ENCODE measurements at places on chromosomes 5 and 9.

- DNase-seq, result peak; percentile 59
Observed at GRCh38 chr5:14351086-14351661, 208.0 kb downstream of the TRIO start.

GRCh38 chr5:73655521-73656160 is 29.6 kb downstream of the ARHGEF28 start:
- DNase-seq, result no peak

GRCh38 chr5:177325868-177326381 is 14.2 kb upstream of the MXD3 start:
- no peak for DNase-seq

DNA sequence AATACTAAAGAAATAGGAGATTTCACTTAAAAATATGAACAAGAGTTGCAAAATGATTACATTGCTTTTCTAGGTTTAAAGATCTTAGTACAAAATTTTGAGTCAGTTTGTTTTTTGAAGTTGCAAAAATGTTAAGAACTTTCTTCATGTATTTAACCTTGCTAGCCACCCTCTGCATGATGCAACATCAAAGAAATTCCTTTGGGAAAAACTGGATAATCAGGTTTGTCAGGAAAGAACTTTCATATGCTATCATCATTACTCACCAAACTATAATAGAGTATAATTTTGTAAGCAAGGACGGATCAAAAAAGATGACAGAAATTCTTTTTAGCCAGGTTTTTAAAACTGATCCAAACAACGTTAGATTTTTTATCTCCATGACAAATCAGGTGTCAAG is 116.9 kb upstream of the MRPS30 start:
- DNase-seq, result no peak

DNA sequence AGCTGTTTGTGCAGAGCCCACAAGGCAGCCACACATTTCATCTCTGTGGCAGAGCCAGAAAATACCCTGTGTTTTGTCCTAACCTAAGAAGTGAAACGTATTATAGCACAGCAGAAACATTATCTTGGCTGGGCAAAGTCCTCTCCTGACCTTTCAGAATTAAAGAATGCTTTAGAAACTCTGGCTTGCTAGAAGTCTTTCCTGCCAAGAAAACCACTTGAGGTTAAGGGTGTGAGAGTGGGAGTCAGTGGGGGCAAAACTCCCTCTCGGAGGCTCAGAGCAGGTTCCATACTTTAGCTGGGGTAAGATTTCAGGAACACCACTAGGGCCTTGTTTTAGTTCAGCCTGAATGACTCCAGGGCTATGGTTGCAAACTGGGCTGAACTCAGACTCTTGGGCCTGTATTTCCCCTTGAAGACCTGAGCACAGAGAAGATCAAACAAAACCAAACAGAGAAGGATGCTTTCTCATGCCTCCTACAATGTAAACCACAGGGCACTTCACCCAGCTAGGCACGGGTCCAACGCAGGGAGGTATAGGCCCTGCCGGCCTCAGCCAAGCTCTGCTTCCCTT is 48.0 kb downstream of the ZNF366 start:
- no peak for DNase-seq

DNA sequence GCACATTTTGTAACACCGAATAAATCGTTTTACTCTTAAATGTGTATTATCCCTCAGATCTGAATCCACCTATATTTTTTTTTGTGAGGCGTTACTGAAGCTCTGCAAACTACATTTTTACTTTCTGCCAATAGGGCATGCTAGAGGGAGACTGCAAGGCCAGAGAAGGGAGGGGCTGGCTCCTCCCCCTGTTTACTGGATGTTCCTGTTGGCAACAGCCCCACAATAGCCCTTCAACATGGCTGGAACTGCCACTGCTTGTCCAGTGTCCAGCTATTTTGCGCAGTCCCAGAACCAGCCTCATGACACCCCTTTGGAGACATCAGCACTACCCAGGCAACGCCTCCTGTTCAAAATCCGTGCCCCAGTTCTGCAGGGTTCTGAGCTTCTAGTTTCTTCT is 85.4 kb upstream of the MIER3 start:
- DNase-seq, result no peak

GRCh38 chr5:139418793-139419192 is 14.9 kb upstream of the SPATA24 start:
- DNase-seq, result no peak

DNA sequence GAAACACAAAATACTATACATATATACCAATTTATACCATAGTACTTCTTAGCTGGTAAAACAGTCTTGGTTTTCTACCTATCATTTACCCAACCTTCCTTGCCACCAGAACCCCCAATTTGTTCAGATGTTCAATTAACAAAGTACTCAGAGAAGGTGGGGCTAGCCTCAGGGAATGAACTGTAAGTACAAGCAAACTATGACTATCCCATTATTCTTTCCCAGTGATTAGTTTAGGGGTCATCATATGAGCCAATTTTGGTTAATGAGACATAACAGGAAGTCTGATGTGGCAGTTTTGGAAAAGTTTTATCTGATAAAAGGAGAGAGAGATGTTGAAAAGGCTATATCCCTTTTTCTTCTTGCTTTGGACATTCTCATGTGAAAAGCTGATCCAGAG is 125.8 kb downstream of the DTWD2 start:
- DNase-seq, result no peak

DNA sequence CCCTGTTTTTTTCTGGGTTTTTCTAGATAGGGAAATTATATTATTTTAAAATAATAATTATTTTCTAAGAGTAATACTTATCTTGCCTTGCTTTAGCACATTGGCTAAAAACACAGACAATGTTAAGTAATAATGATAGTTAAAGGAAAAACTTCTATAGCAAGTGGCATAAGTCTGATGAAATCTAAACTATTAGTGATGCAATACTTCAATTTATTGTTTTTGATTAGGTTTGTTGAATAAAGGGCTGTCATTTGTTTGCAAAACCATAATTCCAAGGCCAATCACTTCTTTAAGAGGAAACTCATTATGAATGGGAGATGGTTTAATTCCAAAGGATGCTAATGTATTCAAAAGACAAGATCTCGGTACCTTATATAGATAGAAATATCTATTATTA is 293.8 kb upstream of the FBXL7 start:
- no peak for DNase-seq

- no peak for DNase-seq
Observed at GRCh38 chr5:119400245-119400644, 44.4 kb downstream of the TNFAIP8 start.

DNA sequence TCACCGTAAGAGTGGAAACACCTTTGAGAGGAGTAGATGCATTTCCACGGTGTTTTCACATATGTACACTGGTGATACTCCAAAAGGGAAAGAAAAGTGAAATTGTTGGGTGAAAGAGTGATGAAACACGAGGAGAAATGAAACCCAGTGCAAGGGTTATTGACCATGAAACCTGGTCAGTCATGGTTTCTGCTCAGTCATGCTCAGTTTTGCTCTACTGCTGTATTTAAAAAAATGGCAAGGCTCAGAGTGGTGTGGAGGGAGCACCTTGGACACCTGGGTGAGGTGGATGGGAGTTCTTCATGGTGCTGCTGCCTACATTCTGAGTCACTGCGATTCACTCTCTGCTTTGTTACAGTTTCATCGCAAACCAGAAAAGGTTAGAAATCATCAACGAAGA is 32.3 kb downstream of the NTRK2 start:
- no peak for DNase-seq

DNA sequence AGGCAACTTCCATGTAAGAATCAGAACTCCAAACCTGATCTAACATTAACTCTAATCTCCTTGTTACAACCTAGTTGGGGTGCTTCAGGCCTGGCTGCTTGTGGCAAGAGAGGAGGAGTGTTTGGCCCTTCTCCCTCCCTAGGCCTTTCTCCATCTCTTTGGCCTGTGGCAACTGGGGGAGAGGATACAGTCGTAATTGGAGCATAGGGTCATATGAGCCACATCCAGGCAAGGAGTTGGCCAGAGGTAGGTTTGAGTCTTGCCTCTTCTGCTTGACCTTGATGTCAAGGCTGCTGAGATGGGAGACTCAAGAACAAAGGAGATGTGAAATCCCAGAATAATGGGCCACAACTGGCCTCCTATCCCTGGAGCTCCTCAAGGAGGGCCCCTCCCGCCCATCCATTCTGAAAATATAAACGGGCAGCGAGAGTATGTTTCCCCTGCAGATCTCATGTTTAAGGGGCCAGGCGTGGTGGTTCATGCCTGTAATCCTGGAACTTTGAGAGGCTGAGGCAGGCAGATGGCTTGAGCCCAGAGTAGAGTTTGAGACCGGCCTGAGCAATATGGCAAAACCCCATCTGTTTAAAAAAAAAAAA is 59.3 kb upstream of the ANGPTL2 start:
- DNase-seq, result no peak

GRCh38 chr9:37449862-37450632 is 15.2 kb downstream of the ZBTB5 start:
- no peak for DNase-seq

GRCh38 chr5:132226516-132227234 is 978 bp downstream of the P4HA2 start:
- no peak for DNase-seq
